Calu3 (cell line): ENCODE measurements at places on chromosomes 13 and 19. TPM values are rescaled to one million over a fixed set of nuclear protein-coding genes. Genes with fewer than 3 reads are reported as not detected.

The RGL3 gene
- total RNA-seq: 83.1 and 84.1 TPM in 2 replicates

The CYP2A7 gene
- not detected in 2 replicates for total RNA-seq

The BRSK1 gene
- 3.4 and 3.8 TPM in 2 replicates for total RNA-seq

The ZNF534 gene
- not detected in 2 replicates for total RNA-seq

The LILRB3 gene
- total RNA-seq: not detected in 2 replicates

The ZNF888 gene
- 25.5 and 27.0 TPM in 2 replicates for total RNA-seq

The MZT1 gene
- 9.9 and 11.4 TPM in 2 replicates for total RNA-seq

The BRME1 gene
- 1.0 and 1.5 TPM in 2 replicates for total RNA-seq

The C19orf38 gene
- total RNA-seq: 0.51 TPM in 1 of 2 replicates, not detected in the other

The ZNF814 gene
- total RNA-seq: 6.8 and 8.7 TPM in 2 replicates

The PLIN4 gene
- 1.1 and 2.3 TPM in 2 replicates for total RNA-seq

The EXOC3L2 gene
- not detected in 2 replicates for total RNA-seq

The CPB2 gene
- total RNA-seq: not detected in 2 replicates

The ETV2 gene
- 1.3 TPM in 1 of 2 replicates, not detected in the other for total RNA-seq

The ADGRE1 gene
- total RNA-seq: not detected in 2 replicates

The CGB5 gene
- total RNA-seq: 2.6 and 3.3 TPM in 2 replicates

The ZFP30 gene
- total RNA-seq: 10.4 and 11.5 TPM in 2 replicates

The RASGRP4 gene
- total RNA-seq: not detected in 2 replicates

The CALR3 gene
- total RNA-seq: not detected in 2 replicates

The ATCAY gene
- not detected in 2 replicates for total RNA-seq

The MAST1 gene
- total RNA-seq: 1.3 and 2.6 TPM in 2 replicates

The CYP4F11 gene
- 2.6 and 7.2 TPM in 2 replicates for total RNA-seq

The RNASEH2B gene
- 24.2 and 28.1 TPM in 2 replicates for total RNA-seq

The INAFM1 gene
- 12.9 and 13.9 TPM in 2 replicates for total RNA-seq

The CBLC gene
- 54.3 and 63.1 TPM in 2 replicates for total RNA-seq

The SIGLECL1 gene
- total RNA-seq: not detected in 2 replicates

The CGB8 gene
- total RNA-seq: 0.54 and 0.56 TPM in 2 replicates

The SMIM24 gene
- 1.5 and 6.3 TPM in 2 replicates for total RNA-seq

The CERS1 gene
- total RNA-seq: 3.6 and 4.4 TPM in 2 replicates

The CDC42EP5 gene
- 12.9 and 19.7 TPM in 2 replicates for total RNA-seq

The IL12RB1 gene
- total RNA-seq: not detected in 2 replicates

The ZNF615 gene
- 5.3 and 7.3 TPM in 2 replicates for total RNA-seq

The PTH2 gene
- total RNA-seq: not detected in 2 replicates

The ZNF730 gene
- not detected in 2 replicates for total RNA-seq

The PALM3 gene
- total RNA-seq: 21.4 and 27.0 TPM in 2 replicates

The CD209 gene
- not detected in 2 replicates for total RNA-seq

The DMKN gene
- total RNA-seq: 218 and 224 TPM in 2 replicates

The TEX101 gene
- not detected in 2 replicates for total RNA-seq

The ZNF816 gene
- 16.5 and 17.5 TPM in 2 replicates for total RNA-seq

The MEDAG gene
- 1.6 and 2.3 TPM in 2 replicates for total RNA-seq
